ENCODE measurements at places on chromosomes 5 and 9.

GRCh38 chr9:27527702-27528075 is 1.9 kb downstream of the MOB3B start:
- DNase-seq, result no peak

DNA sequence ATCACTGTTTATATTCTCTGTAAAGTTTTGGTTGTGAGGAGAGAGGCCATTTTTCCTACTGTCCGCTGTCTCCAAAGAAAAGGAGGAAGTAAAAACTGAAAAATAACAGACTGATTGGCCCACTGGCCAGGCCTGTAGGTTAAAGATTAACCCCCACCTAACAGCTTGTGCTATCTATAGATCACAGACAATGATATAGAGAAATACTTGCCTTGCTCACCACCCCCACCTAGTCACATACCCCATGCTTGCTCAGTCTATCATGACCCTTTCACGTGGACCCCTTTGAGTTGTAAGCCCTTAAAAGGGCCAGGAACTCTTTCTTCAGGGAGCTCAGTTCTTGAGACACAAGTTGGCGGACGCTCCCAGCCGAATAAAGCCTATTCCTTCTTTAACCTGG is 357.4 kb downstream of the PRDM9 start:
- DNase-seq, result no peak

DNA sequence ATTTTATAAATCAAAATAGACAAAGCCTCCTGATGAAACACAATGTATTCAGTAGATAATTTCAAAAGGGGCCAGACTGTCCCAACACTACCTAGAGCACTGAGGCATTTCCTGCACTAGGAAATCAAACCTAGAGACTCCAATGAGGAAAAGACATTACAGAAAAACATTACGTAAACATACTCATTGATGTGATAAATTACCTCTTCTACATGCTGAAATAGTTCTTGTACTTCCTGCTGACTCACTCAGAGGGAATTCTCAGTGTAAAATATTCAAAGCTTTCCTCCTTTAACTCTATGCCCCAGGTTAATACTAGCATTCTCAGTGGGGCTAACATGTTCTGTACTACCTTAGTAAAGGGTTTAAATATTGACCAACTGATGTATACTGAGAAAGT is 178.0 kb downstream of the ESM1 start:
- no peak for DNase-seq

DNA sequence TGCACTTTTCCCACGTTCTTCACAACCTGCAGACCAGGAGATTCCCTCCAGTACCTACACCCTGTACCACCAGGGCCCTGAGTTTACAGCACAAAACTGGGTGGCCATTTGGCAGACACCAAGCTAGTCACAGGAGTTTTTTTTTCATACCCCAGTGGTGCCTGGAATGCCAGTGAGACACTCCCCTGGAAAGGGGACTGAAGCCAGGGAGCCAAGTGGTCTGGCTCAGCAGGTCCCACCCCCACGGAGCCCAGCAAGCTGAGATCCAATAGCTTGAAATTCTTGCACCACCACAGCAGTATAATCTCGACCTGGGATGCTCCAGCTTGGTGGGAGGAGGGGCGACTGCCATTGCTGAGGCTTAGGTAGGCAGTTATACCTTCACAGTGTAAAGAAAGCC is 26.3 kb upstream of the SMC5 start:
- DNase-seq, result no peak

- no peak for DNase-seq
Measured at GRCh38 chr5:9927106-9927505, 297.0 kb upstream of the TAS2R1 start.

GRCh38 chr9:84432746-84433145 is 92.2 kb upstream of the SLC28A3 start:
- DNase-seq, result no peak

- no peak for DNase-seq
Measured at GRCh38 chr5:126917918-126918614, 112.3 kb downstream of the MARCHF3 start.

- DNase-seq, result no peak
Measured at GRCh38 chr9:31733166-31733565, 651.3 kb upstream of the ACO1 start.

Measured in T-cell (primary cell).